ENCODE measurements at places on chromosomes 2 and 18.

DNA sequence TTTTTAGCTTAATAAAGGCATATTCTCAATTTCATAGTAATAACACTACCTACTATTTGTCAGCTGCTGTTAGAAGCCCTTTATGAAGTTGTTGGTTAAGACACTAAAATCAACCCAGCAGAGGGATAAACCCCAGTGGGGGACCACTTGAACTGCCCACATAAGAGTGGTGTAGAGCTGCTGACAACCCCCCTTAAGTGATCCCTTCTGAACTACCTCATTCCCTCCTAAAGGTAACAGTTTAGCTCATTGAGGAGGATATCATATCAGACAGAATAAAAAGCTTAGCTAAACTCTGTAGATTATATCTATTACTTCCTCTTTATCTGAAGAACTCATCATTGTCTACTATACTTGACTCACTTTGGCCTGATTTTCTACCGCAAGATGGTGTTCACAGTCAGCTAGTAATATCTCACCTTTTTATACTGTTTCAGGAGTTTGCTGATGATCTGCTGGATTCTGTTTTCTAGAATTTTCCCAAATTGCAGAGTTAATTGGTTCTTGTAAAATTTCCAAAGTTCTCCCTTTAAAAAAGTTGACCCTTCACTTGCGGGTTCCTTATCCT, 16.2 kb downstream of the GALM start:
- DNase-seq: no peak

DNA sequence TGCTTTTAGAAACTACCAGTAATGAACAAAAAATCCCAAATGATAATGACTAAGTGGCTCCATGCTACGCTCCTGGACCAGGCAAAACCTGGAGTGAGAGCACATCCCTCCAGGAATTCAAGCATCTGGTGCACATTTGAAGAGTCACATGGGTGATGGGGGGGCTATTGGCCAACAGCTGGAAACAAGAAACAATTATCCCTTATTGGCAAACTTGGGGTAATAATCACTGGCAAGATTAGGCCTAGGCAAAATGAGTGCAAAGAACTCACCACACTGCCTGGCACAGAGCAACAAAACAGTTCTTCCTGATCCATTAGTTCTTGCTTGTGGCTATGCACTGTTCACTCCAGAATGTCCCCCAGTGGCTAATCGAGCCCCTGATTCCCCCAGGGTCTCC, 66.1 kb downstream of the GYPC start:
- DNase-seq: no peak

DNA sequence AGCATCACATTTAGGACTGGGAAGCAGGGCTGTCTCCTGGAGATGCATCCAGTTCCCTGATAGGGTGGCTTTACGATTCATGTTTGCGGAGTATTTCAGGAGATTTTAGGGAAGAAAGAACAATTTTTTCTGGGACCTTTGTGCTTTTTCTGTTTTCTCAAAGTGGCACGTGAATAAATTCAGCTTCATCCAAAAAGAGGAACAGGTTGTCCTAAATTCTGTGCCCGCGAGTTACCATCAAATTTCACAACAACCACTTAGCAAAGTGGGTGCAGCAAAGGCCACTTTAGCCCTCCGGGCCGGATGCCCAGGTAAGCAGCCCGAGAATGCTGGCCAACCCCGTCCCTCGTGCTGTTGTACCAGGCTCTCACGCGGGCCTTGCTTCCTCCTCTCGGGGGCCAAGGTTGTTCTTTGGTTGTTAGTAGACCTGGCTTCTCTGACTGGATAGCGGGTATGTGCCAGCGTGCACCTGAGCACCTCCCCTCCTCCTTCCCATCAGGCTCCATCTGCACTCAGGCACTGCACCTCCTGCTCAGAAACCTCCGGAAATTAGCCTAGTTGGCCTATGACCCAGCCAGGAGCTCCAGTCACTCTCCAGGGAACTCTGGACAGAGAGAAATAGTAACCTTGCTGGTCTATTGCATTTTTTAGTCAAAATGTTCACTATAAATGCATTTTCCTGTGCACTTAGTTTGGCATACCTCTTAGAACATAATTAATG, 83.0 kb downstream of the CMPK2 start:
- DNase-seq: no peak

DNA sequence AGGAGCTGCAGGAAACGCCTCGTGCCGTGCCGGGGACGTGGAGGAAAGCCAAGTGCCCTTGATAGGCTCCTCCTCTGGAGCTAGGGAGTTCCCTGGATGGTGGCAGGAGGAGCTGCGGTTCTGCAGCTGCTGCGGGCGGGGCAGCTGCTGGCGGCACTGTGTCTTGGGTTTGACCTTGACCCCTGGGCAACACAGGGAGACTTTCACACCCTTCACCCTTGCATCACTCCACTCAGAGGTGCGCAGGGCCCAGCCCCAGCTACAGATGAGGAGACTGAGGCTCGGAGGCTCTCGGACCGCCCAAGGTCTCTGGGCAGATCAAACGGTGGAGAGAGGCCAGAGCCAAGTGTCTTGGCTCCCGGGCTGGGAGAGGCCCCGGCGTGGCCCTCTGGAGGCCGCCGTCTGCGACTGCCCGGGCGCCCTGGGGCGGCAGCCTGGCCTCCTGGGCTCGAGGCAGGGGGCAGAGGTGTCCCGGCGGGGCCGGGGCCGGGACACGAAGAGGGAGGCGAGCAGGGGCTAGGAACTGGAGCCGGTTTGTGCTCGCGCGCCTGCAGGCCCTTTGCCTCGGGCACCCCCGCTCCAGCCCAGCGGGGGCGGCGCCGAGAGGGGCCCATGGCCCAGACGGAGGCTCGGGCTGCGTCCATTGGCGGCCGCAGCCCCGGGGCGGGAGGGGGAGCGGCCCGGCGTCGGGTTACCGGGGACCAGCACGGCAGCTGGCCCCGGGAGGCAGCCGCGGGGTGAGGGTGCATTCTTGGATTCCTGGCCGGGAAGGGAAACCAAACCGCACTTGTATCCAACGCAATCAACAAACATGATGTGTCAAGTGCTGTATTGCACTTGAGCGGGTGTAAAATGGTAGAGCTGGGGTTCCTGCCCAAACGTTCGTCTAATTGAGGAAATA, 129.6 kb upstream of the SLC1A4 start:
- DNase-seq: no peak

- no peak for DNase-seq
Measured at GRCh38 chr2:68316111-68316510, 3.6 kb downstream of the CNRIP1 start.

GRCh38 chr2:176115883-176116813, at the start of gene HOXD10:
Gene HOXD10, plus strand, starts transcription at chr2:176116778. Its CDS starts 56 bp downstream, at chr2:176116834.
- no peak for DNase-seq

DNA sequence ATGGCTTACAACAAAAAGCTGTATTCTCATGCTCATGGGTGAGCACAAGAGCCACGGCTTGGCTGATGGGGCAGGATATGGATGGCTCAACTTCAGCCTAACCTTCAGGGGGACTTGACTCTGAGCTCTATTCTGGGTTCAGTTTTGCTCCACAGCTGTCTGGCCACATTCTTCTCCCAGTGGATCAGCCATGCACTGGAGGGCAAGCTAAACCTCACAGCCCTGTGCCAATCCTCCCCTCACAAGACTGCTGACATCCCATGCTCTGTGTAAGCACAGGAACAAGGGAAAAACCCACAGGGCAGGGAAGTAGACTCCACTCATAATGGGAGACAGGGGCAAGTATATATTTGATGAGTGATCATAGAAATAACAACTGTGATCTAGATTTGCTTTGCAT, 35.6 kb downstream of the COPS8 start:
- no peak for DNase-seq

DNA sequence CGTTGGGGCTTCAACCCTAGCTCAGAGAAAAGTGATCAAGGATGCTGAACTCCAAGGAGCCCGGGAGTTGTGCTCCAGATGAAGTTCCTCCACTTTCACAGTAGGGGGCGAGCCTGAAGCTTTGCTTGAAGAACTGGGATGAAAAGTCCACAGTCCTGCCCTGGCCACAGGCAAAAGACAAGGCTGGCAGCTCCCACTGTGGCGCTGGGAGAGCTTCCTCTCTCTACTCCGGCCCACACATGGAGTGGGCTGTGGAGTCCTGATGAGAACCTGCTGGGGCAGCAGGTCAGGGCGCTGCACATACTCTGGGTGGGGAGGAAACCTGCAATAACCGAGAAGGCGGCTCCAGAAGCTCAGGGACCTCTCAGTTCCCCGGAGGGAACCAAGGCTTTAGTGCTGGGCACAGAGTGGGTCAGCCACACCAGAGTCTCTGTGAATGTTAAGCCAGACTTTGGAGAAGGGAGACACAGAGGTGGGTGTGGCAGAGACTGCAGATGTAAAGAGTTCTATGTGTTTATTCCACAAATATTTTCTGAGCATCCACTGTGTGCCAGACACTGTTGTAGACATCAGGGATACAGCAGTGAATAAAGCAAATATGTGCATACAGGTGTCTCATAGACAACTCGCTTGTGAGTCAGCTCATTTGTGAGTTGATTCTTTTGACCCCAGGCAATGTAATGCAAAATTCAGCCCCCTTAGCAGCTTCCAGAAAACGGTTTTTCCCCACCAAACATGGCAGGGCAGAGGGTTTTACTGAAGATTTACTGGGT, 48.0 kb upstream of the MRPL33 start:
- DNase-seq: no peak

DNA sequence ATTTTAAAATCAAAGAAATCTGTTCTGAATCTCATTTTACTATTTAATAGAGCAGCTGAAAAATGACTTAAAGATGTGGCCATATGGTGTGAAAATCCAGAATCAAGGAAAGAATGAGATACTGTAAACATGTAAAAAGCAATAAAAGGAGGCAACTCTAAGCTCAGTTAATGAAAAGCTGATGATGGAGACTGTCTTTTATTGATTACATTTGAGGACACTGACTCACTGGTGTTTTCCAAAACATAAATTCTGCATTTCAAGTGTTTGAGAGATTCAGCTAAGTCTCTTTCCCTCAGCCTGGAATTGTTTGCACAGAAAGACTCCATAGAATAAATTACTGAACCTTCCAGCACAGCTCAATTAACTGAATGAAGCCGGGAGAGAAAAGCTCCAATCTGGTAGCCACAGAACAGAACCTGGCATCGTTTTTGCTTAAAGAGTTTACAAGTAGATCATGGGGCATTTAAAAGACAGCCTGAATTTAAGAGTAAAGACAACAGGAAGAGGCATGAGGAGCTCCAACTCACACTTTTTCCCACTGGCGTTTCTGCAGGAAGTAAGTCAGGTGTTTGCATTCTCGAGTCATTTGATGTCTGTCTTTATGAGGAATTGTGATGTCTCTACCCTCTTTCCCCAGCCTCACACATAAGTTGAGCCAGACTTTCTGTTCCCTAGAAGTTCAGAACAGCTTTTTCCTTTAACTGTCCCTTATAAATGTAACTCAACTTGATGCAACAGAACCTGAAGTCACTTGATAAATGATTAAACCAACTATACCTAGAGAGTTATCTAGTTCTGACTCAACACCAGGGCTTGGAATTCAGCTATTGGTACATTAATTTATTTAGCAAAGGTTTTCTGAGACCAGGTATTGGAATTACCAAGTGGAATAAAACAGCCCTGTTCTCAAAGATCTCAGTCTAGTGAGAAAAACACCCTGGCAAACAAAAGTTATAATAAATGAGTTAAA, 53.3 kb downstream of the FTCDNL1 start:
- no peak for DNase-seq

GRCh38 chr2:188324067-188324466, 32.4 kb downstream of the GULP1 start:
- no peak for DNase-seq

DNA sequence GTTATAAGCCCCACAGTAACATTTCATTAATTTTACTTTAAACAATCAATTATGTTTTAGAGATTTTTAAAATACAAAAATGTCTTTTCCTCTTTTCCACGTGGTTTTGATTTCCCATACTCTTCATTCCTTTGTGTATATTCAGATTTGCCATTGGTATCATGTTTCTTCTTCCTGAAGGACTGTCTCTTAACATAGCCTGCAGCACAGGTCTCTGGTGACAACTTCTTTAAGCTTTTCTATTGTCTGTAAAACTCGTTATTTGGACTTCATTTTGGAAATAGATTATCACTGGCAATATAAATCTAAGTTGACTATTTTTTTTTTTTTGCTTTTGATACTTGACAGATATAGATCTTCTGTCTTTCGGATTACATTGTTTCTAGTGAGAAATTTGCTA, 115.2 kb upstream of the KLHL29 start:
- DNase-seq: no peak

- DNase-seq: no peak
Measured at GRCh38 chr18:75204732-75205513, 4.0 kb downstream of the PTGR3 start.

DNA sequence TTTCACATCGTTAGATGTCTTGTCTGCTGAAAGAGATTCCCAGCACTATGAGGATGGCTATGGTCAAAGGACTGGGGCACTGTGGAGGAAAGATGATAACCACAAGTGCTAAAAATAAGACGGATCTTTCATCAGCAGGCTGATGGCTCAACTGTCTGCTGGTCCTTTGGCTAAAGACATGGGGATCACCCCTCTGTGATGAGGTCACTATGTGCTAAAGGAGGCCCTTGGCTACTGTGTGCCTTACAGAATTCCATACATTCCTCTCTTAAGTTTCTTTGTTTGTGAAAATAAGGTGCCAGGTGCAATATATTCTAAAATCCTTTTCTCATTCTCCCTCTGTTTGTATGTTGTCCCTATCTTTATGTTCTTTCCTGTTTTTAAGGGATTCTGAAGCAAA, 39.7 kb upstream of the LYPD6 start:
- no peak for DNase-seq

DNA sequence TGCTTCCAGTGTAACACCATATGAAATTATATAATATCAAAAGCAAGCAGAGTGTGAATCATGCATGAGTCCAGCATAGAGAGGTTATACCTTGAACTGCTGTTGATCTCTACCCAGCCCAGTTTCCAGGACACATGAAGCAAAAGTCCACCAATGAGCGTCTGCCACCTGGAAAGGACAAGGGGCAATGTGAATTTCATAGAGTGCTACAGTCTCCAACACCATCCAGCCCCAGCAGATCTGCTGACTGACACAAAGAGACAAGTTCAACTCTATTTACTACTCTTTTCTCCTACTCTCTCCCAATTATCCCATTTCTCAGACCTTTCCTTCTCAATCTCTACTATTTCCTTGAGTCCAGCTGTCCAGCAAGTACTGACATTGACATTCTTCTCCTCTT, 31.8 kb upstream of the RIOK3 start:
- DNase-seq: no peak

GRCh38 chr2:199977984-199978415, 22.6 kb downstream of the MAIP1 start:
- no peak for DNase-seq

GRCh38 chr2:157805519-157805918, 70.6 kb downstream of the ACVR1 start:
- no peak for DNase-seq

DNA sequence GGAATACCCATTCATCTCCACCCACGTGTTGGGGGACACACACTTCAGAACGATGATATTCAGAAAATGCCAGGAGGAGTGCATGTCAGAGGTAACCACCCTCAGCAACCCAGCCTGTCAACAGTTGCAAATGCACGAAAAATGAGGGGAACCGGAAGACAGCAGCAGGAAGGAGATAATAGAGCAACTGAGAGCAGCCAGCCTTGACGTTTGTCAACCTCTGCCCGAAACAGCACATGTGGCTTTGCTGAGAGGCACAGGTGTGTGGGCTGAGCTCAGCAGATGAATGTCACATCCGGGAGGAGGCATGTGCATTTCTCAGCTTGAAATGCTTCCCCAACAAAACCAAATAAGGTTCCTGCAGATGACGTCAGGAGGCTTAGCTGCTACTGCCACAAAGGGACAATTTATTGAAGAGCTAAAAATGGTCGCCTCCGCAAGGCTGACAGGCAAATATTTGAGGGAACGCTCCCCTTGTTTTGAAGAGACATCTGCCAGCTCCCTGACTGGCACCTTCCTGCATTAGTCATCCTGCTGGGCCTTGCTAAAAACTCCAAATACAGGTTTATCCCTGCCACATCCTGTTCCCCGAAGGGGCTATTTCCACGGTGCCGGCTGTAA, 419.0 kb downstream of the NBAS start:
- DNase-seq: peak; percentile 40
